CD4-positive, alpha-beta T cell treated with Interleukin-17A for 4 hours (primary cell): ENCODE measurements at places on chromosomes 1 and 21.

DNA sequence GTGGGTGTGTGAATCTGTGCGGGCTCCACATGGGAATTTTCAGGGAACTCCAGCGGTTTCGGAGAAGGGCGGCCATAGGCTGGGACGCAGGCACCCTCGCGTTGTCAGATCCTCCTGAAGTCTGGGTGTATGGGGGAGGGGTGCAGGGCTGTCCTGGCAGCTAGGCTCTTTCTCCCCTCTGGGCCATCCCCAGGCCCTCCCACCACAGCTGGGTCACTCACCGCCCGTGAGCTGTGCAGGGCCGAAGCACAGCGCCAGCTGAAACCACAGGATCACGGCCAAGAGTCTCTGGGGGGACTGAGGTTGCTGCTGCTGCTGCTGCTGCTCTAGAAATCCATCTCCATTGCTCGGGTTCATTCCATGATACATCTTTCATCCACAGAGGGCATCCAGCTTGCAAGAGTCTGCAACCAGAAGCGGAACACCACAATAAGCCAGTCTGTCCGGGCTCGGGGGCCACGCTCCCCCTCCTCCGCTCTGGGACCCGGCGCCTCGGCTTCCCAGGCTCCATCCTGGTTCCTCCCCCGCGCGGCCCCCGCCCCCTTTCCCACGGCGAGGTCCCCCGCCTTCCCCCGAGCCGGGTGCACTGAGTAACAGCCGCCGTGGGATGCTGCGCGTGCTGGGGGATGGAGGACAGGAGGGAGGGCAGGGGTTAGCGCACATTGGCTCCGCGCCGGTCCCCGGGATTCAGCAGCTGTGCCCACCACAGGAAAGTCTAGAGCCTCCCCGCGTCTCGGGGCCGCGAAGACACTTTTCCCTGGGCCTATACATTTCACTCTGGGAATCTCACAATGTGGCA lies 720 bp downstream of the SUSD4 start:
- DNase-seq = peak; percentile 47

GRCh38 chr21:30605968-30606367 lies 5.1 kb downstream of the KRTAP22-1 start:
- no peak for DNase-seq

GRCh38 chr1:245837718-245838117 lies 669.4 kb downstream of the SMYD3 start:
- no peak for DNase-seq

DNA sequence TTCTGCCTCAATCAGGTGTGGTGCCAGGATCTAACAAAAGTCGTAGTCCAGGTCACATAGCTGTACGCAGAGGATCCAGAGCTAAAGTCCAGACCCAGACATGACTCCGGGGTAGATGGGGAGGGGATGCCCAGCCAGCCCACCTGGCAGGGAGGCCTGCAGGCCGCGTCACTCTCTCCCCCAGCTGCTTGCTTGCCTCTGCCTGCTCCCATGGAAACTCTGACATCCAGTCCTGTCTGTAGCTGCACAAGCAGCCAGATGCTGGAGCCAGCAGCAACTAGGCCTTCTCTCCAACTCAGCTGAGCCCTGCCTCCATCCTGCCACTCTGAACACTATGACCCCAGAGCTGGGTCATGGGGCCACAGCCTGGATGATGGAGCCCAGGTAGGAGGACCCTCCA lies 8.1 kb downstream of the COL8A2 start:
- no peak for DNase-seq

DNA sequence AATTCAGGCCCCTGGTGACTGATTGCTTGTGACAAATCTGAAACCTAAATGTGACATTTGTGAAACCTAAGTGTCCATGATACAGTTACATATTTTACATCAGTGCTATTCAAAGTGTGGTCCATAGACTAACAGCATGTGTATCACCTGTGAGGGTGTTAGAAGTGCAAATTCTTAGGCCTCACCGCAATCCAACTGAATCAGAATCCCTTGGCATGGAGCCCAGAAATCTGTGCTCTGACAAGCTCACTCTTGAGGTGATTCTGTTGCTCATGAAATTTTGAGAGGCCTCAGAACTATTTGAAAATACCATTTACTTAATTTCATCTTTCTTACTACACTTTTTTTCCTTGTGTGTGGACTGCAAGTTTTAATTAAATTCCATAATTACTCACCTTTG lies 587.9 kb downstream of the ADGRL2 start:
- DNase-seq = no peak

- DNase-seq = peak; percentile 25
These were observed 274.5 kb downstream of the CTH start for GRCh38 chr1:70685300-70686286.

- peak; percentile 94 for DNase-seq
These were observed at the start of gene GPR157 for GRCh38 chr1:9128520-9129265. GPR157 (minus strand) TSS chr1:9129102; CDS start chr1:9129027, 75 bp downstream.

DNA sequence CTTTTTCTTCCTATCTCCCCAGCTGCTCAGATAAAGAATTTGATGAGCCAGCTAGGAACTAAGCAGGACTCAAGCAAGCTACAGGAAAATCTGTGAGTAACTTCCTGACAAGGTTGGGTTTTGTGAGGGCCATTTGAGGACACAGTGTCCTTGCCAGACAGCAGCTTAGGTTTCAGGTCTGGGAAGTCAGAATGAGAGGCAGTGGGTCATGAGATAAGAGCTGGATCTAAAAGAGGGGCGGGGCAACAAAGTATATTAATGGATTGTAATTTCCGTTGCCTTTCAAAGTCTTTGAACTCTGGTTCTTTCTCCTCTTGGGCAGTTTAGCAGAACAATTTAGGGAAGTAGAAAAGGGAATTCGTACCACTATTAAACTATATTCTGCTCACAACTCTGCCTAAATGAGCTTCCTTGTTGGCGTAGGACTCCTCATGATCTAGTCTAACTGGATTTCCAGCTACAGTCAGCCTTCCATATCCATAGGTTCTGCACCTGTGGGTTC lies 16.6 kb downstream of the STX12 start:
- no peak for DNase-seq

DNA sequence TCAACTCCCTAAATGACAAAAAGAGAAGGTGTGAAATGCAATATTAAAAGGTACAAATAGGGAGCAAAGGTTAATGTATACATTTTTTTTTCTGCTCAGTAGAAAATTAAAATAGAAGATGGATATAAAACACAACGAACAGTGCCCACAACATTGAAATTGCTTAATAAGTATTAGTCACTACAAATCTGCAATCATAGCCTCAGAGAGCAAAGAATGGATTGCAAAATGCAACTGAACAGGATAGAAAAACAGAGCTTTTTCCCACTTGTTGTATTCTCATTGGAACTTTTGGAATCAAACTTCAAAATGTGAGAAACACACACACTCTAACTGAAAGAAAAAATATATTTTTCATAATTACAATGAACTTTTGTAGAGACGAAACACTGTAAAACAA lies 552.2 kb upstream of the NCAM2 start:
- DNase-seq = no peak

GRCh38 chr21:38354746-38355145 lies 98.0 kb downstream of the KCNJ15 start:
- DNase-seq = no peak

GRCh38 chr21:33015756-33016155 lies 10.0 kb upstream of the OLIG2 start:
- DNase-seq = no peak

DNA sequence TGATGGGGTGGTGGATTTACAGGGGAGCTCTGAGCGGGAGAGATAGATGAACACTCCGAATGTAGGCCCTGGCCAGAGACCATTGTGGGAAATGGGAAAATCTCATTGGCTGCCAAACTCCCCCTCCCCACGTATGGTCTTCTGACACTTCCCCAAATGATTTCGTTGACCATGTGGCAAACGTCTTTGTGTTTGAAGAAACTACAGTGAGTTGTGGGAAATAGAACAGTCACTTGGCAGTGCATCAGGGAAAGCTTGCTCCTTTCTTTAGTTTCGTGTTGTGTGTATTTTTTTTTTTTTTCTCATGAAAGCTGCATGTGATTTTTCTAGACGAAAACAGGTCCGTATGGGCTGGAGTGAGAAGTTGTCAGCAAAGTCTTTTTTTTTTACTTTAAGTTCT lies 25.0 kb upstream of the GRIK3 start:
- no peak for DNase-seq

DNA sequence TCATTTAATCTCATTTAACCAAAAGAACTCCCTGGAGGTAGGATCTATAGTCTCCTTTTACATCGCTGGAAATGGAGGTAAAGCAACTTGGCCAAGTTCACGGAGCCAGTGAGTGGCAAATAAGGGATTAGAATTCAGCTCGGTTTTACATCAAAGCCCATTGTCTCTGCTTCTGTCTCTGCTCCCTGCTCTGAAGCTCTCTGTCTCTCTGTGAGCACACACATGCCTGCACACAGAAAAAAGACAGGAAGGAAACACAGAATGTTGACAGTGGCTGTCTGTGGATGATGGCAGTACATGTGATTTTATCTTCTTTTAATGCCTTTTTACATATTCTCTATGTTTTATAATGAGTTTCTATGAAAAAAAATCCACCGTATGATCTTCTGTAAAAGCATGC lies 8.9 kb upstream of the DHRS3 start:
- DNase-seq = no peak

- no peak for DNase-seq
These were observed 72.8 kb upstream of the CD1D start for GRCh38 chr1:158107916-158108315.

- DNase-seq = no peak
These were observed 88.5 kb downstream of the BEND5 start for GRCh38 chr1:48688102-48688760.

DNA sequence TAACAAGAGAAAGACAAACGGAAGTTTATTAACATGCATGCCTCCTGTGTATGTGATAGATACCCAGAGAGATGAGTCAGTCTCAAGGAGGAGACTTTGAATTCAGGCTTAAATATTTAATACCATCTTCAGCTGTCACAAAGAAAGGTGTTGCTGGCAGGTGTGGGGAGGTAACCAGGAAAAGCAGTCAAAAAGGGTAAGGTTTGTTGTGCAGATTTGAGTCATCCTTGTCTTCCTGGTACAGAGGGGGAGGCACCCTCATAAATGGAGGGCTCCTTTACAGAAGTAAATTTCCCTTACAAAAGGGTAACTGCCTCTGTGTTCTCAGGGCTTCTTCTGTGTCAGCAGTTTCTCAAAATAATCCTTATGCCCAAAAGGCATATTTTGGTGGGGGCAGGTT lies 75.2 kb upstream of the B3GALT5 start:
- no peak for DNase-seq

GRCh38 chr1:194478731-194479130 lies 1292.3 kb upstream of the B3GALT2 start:
- no peak for DNase-seq

DNA sequence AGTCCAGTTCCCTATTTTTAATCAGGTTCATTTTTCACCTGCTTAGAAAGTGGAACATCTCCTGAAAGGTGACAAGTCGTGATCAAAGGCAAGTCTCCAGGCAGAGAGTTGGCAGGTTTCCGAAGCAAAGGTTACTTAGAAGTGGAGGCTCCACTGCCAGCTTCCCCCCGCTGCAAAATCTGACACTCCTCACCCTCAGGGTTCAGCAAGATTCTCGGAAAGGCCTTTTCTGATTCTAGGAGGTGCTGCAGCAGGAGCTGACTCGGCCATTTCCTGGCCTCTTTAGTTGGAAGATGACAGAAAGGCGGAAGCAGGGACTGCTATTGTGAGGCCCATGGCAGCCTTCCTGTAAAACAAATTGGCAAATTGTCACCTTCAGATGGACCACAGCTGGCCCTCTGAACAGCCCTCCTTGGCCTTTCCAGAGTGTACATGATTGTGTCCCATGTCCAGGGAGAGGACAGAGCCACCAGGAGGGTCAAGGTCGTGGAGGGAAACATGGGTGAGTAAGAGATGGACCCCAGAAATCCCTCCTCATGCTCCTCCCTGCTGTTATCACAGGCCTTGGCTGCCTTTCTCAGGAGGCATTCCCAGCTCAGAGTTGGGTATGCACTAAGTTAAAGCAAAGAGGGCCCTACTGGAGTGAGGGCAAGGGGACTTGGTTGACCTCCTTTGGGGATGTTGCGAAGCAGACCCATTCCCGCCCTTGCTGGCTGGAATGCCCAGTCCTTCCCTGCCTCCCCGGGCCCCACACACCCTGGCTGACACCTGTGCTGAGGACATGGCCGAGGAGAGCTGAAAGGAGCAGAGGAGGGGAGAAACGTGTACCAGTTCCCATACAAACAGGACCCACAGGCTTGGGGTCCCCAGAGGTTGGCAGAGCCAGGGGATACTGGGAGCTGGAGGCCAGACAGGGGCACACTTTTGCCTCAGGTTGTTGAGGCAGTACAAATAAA lies 115.5 kb upstream of the IRF2BP2 start:
- DNase-seq = peak; percentile 66

- no peak for DNase-seq
These were observed 102.5 kb downstream of the XPR1 start for GRCh38 chr1:180734366-180734765.

DNA sequence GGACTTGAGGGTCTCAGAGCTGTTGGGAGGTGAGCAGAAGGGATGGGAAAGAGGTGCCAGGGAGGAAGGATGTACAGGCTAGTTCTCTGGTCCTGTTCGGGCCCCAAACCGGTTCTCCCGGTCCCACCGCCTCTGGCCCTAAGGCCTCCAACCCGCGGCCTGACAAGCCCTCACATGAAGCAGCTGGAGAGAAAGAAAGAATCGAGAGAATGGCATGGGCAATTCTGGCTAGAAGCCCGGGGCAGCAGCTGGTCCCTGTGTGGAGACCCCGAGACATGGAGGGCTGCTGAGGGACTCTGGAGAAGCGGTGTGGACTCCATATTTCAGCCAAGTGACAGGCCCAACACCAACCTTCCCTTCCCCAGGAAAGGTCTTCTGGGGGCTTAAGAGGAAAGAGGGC lies 730 bp downstream of the CDC42SE1 start:
- DNase-seq = no peak

- DNase-seq = no peak
These were observed 27.7 kb downstream of the S100A6 start for GRCh38 chr1:153507926-153508583.

GRCh38 chr1:4794020-4794780 lies 139.8 kb downstream of the AJAP1 start:
- DNase-seq = no peak

GRCh38 chr1:34053660-34054059 lies 111.4 kb downstream of the CSMD2 start:
- DNase-seq = no peak

GRCh38 chr1:201714542-201715329 lies 114.2 kb upstream of the IPO9 start:
- DNase-seq = no peak
